Stimulated activated CD4-positive, alpha-beta T cell treated with anti-CD3 and anti-CD28 coated beads, Interleukin-4, amount 100 ng/mL, for 1 hour (primary cell): ENCODE measurements at places on chromosomes 2 and 18.

GRCh38 chr2:95262896-95263542 lies 11.2 kb upstream of the PROM2 start:
- DNase-seq: no peak

DNA sequence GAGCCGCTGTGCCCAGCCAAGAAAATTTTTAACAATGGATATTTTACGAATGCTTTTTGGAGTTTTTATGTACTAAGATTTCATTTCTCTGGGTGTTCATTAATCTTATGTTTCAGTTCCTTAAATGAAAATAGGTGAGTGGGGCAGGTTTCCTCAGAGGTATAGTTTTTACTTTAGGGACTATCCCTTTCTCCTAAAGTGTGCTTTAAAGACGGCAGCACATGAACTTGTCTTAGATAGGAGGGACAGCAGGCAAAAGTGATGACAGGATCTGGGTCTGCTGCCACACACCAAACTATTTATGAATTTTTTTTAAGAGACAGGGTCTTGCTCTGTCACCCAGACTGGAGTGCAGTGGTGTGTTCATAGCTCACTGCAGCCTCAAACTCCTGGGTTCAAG lies 8.0 kb upstream of the REL start:
- no peak for DNase-seq

GRCh38 chr2:38829971-38830370 lies 45.8 kb downstream of the DHX57 start:
- DNase-seq: no peak

DNA sequence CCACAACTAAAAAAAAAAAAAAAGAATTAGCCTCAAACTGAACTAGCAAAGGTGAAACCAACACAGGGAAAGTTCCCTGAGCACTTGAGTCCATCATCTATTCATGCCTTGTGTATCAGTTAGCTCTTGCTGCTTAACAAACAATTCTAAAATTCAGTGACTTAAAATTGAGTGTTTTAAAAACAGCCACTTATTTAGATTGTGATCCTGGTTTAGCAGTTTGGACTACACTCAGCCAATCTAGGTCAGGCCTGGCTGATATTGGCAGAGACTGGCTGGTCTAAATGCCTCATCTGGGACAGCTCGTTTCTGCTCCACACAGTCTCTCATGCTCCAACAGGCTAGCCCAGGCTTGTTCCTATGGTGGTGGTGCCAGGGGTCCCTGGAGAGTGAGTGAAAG lies 247.9 kb downstream of the ATAD2B start:
- no peak for DNase-seq
